ENCODE measurements at places on chromosomes 1 and 21.

DNA sequence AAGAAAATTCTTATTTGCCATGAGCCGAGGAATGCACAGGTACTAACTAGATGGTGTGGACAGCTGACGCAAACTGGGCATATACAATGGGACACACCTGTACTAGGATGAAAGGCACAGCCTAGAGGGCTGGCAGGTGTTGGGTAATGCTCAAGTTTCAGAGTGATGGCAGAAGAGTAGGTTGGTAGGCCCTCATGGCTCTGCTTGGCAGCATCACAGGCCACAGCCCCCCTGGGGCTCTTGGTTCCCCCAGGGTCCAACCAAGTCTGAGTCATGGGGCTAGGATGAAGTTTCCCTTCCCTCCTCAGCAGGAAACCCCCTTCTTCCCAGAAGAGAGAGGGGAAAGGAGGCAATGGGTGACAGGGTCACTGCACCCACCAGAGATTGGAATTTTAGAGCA lies 35.2 kb downstream of the SPEN start:
- DNase-seq: no peak

DNA sequence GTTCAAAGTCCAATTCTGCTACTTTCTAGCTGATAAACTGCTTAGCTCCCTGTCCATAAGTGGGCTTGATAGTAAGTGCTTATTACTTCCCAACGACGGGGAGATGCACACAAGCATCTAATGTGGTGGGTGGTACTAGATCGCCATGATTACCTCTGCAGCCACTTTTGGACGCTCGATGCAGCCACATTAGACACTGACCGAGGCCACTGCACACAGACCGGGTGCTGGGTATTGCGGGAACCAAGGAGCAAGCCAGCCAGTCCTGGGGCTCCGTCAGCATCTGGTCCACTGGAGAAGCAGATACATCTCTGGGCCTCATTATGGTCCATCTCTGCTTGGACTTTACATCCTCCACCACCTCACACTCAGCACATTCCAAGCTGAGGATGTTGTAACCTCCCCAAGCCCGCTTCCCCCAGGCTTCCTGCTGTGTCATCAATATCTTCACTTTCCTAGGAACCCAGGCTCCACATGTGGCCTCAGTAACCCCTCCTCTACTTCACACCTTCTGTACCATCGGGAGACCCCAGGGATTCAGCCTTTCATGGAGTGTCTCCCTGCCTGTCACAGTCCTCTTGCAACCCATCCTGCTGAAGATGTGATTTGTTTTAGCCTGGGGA lies 48.2 kb downstream of the RHOU start:
- no peak for DNase-seq

GRCh38 chr1:218900615-218901014 lies 273.1 kb upstream of the LYPLAL1 start:
- no peak for DNase-seq

- no peak for DNase-seq
These were observed 49.0 kb upstream of the NADK start for GRCh38 chr1:1827089-1827848.

DNA sequence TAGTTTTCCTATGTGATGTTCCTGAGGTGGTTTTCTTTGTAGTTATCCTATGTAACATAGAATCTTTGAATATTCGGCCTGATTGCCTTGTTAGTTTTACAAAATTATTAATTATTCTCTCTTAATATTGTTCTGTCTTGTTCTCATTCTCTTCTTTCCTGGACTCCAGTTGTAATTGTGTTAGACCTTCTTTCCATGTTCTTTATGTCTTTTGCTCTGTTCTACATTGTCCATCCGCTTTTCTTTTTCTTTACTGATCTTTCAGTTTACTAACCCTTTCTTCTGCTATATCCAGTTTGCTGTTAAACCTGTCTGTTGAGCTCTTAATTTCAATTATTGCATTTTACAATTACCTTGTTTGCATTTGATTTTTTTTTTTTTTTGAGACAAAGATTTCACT lies 89.3 kb downstream of the PEX14 start:
- DNase-seq: no peak

- DNase-seq: peak; percentile 30
These were observed 8.3 kb downstream of the VSIG8 start for GRCh38 chr1:159854116-159854692.

- no peak for DNase-seq
These were observed 3.8 kb downstream of the DR1 start for GRCh38 chr1:93349231-93350135.

GRCh38 chr1:22126531-22126930 lies 16.4 kb downstream of the WNT4 start:
- no peak for DNase-seq

DNA sequence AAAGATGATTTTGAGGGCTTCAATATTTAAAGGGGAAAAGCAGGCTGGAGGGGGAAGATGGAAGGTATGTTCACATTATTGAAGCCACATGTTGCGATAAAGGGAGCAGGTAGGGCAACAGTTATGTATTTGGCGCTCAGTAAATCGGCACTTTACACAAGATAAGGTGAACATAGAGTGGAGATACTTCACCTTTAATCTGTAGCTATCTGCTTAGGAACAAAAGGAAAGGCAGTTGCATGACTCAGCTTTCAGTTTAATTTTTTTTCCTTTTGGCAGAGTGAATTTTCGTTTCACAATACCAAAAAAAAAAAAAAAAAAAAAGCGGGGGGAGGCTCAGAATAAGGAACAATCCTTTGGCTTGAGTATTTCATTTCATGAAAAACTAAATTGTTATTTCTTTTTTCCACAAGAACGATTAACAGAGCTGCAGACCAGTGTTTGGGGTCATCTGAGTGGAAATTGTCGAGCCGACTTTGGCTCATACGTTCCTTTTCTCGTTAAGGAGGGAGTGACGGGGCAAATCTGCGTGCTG lies 1.1 kb upstream of the COQ8A start:
- DNase-seq: no peak

DNA sequence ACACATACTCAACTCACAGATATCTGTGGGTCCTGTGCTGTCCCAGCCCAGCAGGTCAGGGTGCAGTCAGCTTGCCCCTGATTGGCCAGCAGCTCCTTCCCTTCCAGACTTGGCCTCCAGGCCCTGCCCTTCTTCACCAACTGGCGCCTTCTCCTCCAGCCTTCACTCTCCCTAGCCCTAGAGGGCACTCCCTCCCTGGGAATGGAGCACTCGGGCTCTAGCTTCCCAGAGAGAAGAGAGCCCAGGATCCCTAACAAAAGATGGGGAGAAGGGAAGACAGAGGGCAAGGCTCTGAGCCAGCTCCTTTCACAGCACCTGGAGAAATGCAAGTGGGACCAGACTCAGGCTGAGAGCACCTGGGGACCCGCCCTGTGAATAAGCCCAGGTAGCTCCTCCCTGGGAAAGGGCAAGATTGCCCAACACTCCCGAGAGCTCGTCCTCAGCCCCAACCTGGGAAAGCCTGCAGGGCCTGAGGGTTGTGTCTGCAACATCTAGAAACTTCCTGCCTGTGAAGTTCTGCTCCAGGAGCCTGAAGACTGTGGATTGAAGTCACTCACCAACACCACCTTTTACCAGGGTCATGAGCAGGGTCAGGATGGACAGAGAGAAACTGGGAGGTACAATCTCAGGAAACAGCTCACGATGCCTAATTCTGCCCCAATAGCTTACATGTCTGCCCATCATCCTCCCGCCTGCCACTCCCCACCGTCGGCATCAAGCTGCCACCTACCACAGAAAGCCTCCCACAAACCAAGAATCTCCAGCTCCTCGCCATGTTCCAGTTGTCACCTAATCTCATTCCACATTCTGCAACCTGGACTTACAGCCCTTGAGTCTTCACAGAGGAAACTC lies at the start of gene PGLYRP4:
Gene PGLYRP4 (minus strand): TSS at position 331 of the 852 bp plus-strand sequence. CDS start 909 bp downstream, outside the sequence.
- DNase-seq: no peak

- no peak for DNase-seq
These were observed 443.6 kb downstream of the PLPP3 start for GRCh38 chr1:56135864-56136147.

Data from stimulated activated CD4-positive, alpha-beta T cell treated with anti-CD3 and anti-CD28 coated beads, Interleukin-4, amount 100 ng/mL, for 1 hour (primary cell).